NCI-H1417 treated with DMSO at 0.1 percent for 48 hours (cell line): ENCODE measurements at places on chromosomes 4 and X.

DNA sequence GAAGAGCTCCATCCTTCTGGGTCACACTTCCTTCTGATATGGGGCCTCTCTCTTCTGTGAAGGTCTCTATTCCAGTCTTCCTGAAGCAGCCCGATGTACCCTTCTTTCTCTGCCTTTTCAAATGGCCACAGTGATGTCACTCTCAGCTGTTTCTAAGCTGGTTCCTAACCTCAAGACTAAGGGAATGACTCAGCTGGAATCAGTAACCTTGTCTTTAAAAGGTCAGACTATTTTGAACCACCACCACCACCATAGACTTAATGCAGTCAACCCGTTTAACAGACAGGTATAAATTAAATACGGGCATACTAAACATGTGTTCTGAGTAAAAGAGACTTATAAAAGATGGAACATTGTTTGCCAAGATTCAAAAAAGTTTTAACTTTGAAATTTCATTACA lies 121.0 kb downstream of the PPA2 start:
- DNase-seq = no peak

- DNase-seq = no peak
Observed at GRCh38 chrX:45710081-45710801, 509.6 kb upstream of the DIPK2B start.

GRCh38 chr4:23909671-23910070 lies 19.8 kb upstream of the PPARGC1A start:
- no peak for DNase-seq

DNA sequence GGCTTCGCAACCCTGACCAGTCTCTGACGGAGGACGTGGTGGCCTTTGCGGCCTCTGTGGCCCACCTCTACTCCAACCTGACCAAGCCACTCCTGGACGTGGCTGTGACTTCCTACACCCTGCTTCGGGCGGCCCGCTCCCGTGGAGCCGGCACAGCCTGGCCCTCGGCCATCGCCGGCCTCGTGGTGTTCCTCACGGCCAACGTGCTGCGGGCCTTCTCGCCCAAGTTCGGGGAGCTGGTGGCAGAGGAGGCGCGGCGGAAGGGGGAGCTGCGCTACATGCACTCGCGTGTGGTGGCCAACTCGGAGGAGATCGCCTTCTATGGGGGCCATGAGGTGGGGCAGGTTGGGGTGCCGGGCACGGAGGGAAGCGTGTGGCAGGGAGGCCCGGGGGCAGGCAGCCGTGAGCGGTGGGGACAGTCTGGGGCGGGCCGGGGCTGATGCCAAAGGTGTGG lies 1.2 kb downstream of the ABCD1 start:
- DNase-seq = no peak

- no peak for DNase-seq
Observed at GRCh38 chr4:48588230-48589097, 98.4 kb downstream of the ZAR1 start.

GRCh38 chr4:4658052-4658451 lies 116.2 kb upstream of the STX18 start:
- no peak for DNase-seq
